ENCODE measurements at places on chromosomes 2 and 18.

DNA sequence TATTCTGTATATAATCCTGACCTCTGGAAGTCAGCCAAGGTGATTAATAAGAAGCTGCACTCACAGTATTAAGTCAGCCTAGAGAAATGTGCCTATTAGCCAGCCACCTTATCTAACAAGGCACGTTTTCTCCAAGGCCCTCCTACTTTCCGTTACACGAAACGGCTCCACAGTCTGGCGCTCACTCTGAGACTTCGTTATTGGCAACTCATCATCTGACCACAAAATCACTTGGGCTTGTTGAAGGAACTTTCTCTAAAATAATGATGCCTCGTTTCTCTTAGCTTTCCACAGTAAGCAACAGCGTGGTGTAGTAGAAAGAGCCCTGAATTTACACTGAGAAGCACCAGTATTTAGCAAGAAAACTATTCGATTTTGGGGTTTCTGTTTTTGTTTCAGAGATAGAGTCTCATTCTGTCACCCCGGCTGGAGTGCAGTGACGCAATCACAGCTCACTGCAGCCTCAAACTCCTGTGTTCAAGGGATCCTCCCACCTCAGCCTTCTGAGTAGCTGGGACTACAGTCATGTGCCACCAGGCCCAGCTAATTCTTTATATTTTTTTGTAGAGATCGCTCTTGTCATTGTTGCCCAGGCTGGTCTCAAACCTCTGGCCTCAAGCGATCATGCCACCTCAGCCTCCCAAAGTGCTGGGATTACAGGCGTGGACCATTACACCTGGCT is 53.6 kb upstream of the SLC14A1 start:
- no peak for DNase-seq

DNA sequence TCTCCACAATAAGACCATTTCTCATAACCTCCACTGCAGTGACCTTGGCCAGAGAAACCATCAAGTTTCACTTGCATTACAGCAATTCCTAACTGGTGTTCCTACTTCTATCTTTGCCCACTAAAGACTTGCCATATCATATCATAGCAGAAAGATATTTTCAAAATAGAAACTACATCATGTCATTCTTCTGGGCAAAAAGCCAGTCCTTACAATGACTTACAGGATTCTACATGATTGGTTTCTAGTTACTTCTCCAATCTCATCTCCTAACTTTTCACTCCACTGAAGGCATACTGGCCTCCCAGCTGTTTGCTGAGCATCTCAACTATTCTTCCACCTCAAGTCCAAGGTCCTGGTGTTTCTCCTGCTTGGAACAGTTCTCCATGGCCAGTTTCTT is 151.4 kb downstream of the HNMT start:
- DNase-seq: no peak

GRCh38 chr2:110848071-110848470 is 115.7 kb downstream of the ACOXL start:
- DNase-seq: no peak

DNA sequence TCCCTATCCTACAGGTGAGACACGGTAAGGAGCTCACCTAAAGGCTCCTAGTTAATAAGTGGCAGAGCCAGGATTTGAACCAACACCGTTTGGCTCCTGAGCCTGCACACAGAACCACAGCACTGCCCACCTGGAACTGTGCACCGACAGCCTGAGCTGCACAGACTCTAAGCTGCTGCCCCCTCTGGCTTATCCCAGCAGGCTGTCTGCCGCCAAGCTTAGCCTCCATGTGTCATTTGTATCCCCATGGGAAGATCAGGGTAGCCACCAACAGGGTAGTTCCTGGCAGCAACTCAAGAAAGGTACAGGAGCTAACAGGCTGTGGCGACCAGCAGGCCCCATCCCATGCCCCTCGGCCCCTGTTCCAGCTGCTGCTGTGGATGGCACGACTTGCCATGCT is 135.7 kb downstream of the LRRC30 start:
- no peak for DNase-seq

- DNase-seq: no peak
Measured at GRCh38 chr2:119464981-119465380, 33.3 kb downstream of the TMEM37 start.

GRCh38 chr18:25827961-25828561 is 262.4 kb downstream of the SS18 start:
- DNase-seq: peak; percentile 43

DNA sequence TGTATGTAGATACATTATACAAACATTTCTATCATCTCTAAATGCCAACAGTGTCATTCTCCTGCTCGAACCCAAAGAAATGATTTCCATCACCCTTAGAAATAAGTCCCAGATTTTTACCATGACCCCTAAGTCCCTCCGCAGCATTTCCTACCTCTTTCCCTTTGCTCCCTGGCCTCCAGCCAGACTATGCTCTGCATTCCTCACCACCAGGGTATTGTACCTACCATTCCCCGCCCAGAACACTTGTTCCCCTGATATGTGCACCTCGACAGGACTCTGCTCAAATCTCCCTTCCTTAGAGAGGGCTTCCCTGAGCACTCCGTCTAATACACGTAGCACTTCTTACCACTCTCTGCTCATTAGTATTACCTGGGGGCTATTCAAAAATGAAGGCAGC is 630.2 kb downstream of the ARHGAP15 start:
- DNase-seq: no peak

- DNase-seq: no peak
Measured at GRCh38 chr2:56088411-56088810, 95.4 kb upstream of the CCDC85A start.

DNA sequence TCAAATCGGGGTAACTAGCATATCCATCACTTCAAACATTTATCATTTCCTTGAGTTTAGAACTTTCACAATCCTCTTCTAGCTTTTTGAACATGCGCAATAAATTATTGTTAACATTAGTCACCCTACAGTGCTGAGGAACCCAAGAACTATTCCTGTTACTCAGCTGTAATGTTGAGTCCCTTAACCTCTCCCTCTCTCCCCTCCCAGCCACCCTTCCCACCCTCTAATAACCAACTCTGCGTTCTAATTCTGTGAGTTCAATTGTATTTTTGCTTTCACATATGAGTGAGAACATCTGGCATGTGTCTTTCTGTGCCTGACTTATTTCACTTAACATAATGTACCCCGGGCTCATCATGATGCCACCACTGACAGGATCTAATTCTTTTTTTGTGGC is 78.6 kb upstream of the RANBP2 start:
- no peak for DNase-seq

GRCh38 chr2:197306696-197307040 is 3.9 kb downstream of the ANKRD44 start:
- DNase-seq: peak; percentile 40

- no peak for DNase-seq
Measured at GRCh38 chr2:169348321-169349024, 13.9 kb downstream of the LRP2 start.

DNA sequence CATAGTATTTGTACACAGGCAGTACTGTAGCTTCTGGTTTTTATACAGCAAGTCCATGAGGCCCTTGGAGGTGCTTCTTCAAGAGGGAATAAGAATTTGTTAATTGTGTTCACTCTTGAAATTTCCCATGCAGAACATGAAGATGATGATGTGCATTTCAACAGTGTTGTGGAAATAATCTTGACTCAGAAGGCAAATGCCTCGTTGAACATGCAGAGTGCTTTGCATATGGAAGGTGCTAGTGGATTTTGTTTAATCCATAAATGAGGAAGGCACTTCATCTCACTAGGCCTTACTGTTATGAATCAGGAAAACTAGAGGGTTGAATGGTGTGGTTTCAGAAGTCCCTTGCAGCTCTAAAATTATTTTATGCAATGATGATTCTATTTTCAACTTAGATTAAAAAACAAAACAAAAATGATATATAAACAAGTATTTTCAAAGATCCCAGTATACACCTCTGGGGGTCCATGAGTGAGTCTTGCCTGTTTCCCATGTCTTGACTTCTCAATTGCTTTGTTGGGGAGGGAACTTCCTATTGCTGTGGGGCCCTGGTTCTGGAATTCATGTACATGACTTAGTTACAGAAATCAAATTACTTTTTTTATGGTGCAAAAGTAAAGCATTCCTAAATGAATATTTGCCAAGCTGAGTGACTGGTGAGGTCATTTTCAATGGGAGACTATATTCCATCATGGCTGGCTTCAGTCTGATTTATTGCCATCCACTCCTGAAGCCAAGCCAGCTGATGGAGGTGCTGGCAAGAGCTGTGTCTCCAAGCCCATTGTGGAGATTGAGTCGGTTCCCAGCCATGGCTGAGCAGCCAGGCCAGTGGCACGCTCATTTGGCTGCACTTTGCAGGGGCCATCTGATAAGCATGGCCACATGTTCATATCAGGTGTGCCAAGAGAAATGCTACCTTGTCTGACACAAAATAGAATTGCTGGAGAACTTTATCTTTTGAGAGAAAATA is 56.5 kb downstream of the MGAT5 start:
- DNase-seq: no peak

DNA sequence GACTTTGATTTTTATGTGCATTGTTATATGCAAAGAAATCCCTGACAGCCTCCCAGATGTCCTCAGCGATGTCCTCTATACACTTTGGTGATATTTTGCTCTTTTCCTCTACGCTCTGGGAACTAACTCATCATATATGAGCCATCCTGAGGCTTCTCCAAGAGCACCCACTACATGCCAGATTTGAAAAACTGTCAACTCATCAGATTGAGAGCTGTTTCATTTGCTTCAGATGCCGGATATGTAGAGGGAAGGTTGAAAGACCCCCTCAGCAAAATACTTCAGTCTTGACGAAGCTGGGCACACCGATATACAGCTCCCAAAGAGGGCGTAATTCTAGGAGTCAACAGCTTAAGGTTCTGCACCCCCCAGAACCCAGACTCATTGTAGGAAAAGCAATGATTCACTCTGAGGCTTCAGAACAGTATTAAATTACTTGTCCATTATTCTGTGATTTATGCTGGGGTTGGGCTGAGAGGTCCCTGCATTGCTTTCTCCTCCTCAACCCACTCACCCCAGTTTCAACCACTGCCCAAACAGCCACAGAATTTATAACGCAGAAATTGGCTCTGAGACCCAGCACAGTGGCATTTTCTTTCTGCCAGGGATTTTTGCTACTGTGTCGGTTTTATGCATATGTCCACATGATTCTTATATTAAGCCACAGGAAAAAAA is 341.8 kb downstream of the ALK start:
- no peak for DNase-seq

- no peak for DNase-seq
Measured at GRCh38 chr2:234678711-234679110, 181.8 kb upstream of the ARL4C start.

- DNase-seq: no peak
Measured at GRCh38 chr2:205889114-205889513, 196.9 kb downstream of the INO80D start.

GRCh38 chr2:79980816-79981215 is 323.7 kb downstream of the LRRTM1 start:
- DNase-seq: no peak

GRCh38 chr2:190663348-190663747 is 14.5 kb downstream of the NAB1 start:
- DNase-seq: no peak

DNA sequence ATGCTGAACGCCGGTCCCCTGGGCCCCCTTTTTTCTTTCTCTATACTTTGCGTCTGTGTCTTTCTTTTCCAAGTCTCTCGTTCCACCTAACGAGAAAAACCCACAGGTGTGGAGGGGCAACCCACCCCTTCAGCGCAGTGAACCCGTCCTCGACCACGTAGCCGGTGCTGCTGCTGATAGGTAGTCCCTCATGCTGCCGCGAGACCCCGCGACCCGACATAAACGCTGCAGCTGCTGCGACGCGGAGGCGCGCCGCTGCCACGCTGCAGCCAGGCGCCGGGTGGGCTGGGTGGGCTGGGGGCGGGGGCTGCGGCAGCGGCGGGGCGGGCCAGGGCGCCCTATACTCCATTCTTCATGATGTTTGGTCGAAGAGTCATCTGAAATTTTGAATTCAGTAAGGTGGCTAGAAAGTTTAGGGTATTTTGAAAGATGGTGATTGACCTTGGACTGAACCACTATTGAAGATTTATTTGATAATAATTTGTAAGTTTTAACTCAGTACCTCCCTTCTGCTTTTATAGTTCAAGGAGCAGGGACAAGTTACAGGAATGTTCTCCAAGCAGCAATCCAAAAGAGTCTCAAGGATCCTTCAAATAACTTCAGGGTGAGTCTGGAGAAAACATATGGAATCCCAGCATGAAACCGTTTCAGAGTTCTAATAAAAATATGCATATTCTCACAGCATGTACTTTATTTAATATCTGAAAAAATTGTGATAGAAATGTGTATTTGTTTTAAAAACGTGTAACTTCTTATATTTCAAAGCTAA is 24.1 kb downstream of the CFLAR start:
- DNase-seq: no peak
